Activated effector memory CD4-positive, alpha-beta T cell treated with Interleukin-2 at 50 U/mL for 16 hours (primary cell): ENCODE measurements at places on chromosomes 2 and 18.

- DNase-seq = no peak
Measured at GRCh38 chr2:54497763-54498680, 41.9 kb downstream of the SPTBN1 start.

DNA sequence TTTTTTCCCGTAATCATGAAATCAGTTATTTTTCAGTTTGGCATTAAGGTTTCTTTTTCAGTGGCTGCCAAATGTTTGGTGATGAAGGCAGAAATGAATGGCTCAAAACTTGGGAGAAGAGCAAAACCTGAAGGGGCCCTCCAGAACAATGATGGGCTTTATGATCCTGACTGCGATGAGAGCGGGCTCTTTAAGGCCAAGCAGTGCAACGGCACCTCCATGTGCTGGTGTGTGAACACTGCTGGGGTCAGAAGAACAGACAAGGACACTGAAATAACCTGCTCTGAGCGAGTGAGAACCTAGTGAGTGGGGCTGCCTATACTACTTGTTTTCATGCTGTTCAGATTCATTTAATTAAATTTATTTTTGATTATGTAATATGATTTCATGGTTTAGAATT, 29.2 kb upstream of the MSH2 start:
- no peak for DNase-seq

DNA sequence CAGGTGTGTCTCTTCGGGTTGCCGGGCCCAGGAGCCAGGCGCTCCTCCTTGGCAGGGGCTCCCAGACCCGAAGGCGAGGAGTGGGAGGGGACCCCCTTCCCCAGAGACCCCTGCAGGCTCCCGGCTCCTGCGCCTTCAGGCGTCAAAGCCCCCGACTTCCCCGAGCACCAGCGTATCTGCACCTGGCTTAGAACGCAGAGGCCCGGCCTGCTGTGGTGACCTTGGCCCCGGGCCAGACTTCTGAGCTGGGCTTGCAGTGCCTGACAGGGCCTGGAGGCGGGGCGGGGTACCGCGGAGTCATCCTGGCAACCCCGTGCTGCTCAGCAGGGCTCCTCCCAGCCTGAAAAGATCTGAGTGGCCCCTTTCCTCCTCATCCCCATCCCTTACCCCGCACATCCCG, 27.0 kb downstream of the SKA1 start:
- no peak for DNase-seq

DNA sequence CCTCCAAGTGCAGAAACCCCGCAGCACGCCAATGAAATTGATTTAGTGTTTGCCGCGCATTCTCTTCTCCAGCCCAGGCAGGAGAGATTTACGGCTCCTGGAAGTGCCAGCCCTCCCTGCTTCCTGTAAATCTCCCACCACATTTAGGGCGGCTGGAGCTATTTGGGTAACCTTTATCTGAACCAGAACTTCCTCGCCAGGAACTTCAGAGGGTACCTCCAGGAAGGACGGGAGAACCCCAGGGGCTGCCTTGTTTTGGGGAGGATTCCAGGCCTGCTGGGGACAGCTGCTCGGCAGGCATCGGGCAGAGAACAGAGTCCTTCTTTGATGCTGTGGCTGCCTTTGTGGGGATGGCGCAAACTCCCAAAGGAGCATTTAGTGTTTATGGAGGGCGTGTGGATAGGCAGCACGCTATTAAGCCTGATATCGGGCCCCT, 122.0 kb upstream of the MYCN start:
- DNase-seq = no peak

DNA sequence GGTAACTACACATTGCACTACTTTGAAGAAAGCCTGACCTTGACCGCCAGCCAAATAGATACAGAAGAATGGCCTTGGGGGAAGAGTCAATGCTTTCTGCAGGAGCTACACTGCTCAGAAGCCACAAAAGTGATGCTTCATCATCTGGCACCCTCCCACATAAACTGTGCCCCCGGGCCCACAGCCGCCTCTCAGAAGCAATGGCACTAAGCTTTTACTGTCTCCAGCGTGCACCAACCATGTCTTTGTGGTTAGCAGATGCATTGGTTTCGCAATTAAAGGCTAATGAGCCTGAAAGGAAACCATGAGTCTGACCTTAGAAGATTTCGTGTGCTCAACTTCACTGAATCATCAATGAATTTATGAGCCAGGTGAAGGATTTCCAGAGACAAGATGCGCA, 209.4 kb upstream of the TRIB2 start:
- peak; percentile 56 for DNase-seq

DNA sequence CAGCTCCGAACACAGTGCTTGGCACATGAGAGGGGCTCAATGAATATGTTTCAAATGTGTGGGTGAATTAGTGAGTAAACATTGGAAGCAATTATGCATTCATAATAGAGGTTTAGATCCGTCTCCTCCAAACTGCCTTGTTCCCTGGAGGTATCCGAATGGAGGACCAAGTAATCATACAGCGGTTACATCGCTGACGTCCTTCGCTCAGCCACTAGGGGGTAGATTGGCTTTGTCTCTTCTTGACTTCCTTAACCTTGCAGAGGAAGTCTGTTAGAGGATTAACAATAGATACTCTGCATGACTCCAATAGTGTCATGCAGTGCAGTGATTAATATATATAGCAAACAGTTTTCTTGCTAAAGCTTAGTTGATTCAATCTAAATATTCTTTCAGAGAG, 517.0 kb downstream of the PTPRM start:
- no peak for DNase-seq

DNA sequence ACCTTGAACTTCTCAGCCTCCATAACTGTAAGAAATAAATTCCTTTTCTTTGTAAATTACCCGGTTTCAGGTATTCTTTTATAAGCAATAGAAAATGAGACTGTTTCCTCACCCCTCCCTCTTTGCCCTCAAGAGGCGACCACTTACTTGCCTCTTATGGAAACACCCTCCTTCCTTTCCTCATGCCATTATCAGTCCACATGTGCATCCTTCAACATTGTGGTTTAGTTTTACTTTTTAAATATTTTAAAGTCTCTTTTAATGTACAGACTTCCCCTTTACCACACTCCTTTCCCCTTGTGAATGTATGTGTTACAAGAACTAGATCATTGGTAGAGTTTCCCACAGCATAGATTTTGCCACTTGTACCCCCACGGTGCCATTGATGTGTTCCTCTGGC, 202.4 kb upstream of the SIX2 start:
- no peak for DNase-seq

DNA sequence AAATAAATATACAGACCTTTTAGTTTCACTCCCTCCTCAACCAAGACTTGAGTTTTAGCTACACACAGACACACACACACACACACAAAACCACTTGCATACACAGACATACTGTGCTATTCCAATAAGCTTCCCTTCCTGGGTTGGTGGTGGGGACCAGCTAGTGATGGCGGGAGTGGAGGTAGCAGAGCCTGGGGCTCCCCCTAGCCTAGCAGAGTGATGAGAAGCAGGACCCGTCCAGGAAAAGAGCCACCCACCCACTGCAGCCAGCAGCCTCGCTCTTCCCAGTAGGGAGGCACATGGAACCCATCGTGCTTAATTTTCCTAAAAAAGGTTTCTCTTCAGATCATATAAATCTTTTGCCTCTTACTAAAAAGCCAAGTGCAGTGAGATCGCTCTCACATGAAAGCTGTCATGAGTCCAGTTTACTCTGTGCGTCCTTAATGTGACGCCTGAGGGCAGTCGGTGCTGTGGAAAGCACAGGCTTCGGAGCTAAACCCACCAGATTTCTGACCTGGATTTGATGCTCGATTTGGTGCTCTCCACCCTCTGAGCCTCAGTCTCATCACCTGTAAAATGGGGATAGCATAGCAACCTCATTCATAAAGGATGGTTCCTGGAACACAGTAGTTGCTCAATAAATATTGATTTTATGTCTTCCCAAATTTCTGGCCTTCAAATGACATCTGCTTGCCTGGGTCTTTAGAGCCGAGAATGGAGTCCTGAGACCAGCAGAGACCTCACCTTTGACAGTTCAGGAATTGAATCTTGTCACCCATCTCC, 60.1 kb upstream of the YWHAQ start:
- DNase-seq = no peak

DNA sequence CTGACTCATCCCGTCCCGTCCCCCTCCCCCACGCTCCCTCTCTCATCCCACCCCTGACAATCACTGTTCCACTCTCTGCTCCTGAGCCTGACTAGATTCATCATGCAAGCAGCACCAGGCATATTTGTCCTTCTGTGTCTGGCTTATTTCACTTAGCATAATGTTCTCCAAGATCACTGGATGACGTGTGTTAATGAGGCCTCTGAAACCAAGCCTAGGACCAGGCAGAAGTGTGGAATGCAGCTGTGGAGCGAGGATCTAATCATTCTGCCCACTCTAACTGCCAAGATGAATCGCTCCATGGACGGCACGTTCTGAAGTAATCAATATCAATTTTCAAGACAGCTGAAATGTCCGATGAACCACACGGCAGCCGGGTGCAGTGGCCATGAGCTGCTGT, 122.4 kb upstream of the ZNF236 start:
- no peak for DNase-seq

GRCh38 chr2:79513711-79514110, 860 bp downstream of the CTNNA2 start:
- DNase-seq = no peak

DNA sequence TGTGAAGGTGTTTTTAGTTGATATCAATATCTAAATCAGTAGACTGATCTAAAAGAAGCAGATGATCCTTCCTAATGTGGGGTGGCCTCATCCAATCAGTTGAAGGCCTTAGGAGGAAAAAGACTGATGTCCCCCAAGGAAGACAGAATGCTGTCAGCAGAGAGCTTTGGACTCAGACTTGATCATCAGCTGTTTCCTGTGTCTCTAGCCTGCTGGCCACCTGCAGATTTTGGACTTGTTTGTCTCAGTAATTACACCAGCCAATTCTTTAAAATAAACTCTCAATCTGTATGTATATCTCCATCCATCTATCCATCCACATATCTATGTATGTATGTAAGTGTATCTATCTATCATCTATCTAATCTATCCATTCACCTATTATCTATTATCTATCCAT, 301.3 kb downstream of the LPIN1 start:
- DNase-seq = no peak

- no peak for DNase-seq
Measured at GRCh38 chr2:23385748-23386338, 864 bp downstream of the KLHL29 start.

DNA sequence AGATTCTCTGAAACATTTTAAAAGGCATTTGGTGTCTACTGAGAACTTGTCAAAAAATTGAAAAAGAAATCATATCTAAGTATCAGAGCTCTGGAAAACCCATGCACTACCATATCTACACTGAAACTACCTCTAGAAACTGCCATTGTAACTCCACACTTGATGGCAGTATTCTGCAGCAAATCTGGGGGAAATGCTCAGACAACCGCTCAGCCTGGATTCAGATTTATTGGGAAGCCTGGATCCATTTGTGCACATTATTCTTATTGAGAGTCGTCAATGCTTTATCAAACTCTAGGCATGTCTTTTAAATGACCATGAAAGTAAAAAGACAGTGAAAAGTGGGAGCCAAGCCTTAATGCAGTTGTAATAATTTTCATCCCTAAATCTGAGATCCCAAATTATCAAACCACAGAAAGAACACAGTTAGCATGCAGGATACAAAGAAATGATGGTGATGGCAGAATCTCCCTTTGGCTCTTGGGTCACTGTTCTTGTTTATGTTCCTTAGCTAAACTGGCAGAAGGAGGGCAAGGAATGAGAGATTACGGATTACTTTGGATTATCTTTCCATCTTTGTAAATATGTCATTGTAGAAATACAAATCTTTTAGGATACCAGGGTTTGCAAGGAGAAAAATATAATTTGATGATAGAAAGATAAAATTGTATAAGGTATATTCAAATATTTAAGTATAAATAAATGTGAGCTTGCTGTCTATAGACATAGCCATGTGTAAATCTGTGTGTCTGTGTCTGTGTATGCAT, 512.1 kb upstream of the SYT4 start:
- DNase-seq = no peak

GRCh38 chr2:74695663-74696062, 41.6 kb downstream of the SEMA4F start:
- DNase-seq = no peak

DNA sequence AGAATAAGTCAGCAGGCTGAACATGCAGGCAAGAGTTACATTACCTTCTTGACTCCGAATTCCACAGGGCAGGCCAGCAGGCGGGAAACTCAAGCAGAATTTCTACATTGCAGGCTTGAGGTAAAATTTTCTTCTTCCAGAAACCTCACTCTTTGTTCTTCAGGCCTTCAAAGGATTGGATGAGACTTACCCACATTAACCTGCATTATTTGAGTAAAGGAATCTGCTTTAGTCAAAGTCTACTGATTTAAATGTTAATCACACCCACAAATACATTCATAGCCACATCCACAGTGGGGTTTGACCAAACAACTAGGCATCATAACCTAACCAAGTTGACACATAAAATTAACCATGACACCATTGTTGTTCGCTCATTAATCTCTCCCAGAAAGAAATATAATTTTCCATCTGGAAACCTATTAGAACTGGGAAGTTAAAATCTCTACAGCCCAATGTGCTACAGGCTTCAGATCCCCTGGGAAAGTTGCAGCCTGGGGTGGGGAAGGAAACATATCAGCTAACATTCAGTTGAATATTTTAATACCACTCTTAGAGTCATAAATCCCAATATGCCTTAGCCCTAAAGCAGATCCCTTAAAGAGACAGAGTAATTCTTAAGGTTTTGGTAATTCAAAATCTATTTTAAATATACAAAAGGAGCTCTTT, 468.2 kb upstream of the TNP1 start:
- no peak for DNase-seq

GRCh38 chr2:236862961-236863728, 222.5 kb upstream of the COPS8 start:
- DNase-seq = no peak

DNA sequence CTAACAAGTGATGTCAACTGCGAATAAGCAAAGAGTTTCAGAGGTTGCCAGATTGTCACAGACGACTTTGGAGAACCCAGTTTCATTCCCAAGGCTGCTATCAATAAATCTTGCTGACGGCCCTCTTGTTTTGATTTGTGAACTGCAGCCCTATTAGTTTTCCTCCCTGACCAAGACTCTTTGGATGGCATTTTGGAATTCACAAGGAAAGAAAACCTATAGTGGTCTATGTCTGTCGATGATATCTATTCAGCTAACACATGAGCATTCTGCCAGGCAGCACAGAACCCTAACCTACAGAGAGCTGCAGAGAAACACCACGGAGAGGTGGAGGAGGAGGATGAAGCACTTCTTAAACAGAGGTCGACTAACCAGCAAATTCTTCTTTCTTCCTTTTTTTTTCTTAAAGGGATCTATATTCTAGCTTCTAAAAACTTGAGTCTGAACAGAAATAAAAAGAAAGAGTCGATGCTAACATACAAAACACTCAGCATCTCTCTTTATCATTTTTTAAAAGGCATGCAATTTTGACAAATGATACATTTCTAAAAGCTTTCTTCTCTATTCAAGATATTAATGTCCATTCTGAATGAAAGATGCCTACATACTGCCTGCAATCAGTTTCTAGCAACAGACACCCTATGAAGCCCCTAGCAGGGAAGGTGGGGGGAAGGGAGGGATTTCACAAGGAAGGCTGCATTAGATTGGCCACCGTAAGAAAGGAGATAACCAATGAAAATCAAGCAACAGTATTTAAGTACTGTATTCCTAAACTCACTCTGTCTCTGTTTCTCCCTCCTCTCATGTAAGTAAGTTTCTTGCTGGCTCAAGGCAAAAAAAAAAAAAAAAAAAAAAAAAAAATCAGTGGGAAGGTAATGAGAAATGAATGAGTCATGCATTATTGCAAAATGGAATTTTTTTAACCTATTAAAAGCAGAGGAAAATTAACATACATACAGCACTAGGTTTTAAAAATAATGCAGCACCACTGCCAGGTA, 83.0 kb upstream of the CHRNA1 start:
- no peak for DNase-seq
